ENCODE measurements at places on chromosomes 1 and 21.

DNA sequence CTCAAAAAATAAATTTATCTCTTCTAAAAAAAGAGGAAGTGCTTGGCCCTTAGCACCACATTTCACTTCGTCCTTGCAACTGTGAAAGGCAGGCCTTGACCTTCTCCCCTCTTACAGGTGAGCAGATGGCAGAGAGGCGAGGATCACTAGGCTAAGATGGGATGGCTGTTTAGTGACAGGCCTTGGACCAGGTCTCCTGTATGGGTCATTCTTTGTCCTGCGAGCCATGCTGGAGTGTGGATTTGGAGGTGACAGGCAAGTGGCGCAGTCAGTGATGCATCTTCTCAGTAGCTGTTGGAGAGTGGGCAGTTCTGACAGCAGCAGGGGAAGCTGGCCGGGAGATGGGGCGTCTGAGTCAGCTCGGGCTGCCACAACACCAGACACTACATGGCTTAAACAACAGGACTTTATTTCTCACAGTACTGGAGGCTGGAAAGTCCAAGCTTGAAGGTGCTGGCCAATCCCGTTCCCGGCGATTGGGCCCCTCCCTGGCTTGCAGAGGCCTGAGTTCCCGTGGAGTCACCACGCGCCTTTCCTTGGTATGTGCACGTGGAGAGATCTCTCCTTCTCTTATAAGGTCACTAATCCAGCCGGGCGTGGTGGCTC lies 16.5 kb downstream of the SLC27A3 start:
- no peak for DNase-seq

DNA sequence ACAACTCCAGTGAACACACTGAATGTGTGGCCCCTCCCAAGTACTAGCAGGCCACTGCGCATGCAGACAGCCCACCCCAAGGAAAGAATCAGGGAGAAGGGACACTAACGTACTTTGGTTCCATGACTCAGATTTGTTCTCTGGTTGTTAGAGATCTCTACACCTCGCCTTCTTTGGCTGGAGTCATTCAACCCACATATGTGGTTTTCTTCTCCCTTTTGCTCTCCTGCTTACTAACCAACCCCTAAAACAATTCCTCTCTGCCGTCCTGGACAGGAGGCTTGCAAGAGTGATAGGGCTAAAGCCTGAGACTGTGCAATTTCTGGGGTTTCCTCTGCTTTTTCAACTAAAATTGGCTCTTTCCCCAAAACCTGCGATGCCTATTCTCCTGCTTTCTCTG lies 5.7 kb upstream of the CD48 start:
- no peak for DNase-seq

- peak; percentile 22 for DNase-seq
Observed at GRCh38 chr1:10152709-10153284, 57.6 kb upstream of the KIF1B start.

- DNase-seq, result no peak
Observed at GRCh38 chr1:116506132-116507004, 64.5 kb downstream of the CD58 start.

- no peak for DNase-seq
Observed at GRCh38 chr1:87167848-87168525, 160.7 kb upstream of the LMO4 start.

- DNase-seq, result no peak
Observed at GRCh38 chr1:180153032-180153431, 1.6 kb upstream of the QSOX1 start.

- peak; percentile 65 for DNase-seq
Observed at GRCh38 chr1:228691926-228692325, 43.4 kb upstream of the RHOU start.

DNA sequence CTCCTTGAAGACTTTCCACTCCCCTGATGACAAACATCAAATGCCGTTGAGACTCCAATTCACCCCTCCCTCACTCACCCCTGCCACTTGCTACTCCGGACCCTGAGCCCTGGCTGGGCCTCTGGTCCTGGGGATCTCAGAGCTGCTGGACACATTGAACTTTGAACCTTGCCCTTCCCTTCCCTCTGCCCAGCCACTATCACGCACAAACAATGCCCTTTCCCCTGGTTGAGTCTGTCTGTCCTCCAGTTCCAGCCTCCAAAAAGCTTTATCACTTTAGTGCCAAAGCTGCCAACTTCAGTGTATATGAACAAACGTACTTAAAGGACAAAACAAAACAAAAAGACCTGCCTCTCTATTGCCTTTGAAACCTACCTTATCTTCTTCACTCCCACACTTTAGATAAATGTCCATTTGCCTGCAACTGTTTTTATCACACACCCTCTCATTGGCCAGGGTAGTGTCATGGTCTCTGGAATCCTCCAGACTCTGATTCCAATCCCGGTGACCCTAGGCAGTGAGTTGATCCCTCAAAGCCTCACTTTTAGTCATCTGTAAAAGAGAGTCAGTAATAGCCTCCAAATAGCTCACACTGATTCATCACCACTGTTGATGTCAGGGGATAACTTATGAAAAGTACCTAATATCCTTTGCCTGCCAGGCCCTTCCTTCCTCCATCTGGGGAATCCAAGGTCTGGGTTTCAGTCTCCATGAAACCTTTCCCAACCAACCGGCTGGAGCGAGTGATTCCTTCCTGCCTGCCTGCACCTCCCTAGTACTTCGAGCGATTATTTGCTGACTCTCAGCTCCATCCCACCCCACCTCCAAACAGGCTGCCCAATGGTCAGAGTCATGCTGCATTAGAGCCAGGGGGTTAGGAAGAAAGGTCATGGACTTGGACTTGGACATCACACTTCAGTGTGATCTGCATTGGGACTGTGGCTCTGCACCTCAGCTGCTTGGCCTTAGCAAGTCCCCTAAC lies 15.9 kb upstream of the SPOCD1 start:
- DNase-seq, result no peak

DNA sequence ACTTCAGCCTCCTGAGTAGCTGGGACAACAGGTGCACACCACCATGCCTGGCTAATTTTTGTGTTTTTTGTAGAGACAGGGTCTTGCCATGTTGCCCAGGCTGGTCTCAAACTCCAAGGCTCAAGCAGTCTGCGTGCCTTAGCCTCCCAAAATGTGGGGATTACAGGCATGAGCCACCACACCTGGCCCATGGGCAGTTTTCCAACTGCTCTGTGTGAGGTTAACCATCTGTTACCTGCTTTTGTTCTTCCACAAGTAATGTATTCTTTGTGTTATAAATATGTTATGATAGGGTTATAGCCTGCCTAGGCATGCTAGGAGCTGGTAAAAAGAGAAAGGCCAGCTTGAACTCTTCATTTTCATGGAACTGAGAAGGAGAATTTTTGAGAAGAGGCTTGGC lies 30.7 kb downstream of the TUFT1 start:
- DNase-seq, result no peak

GRCh38 chr1:41482001-41482765 lies 2.3 kb downstream of the EDN2 start:
- no peak for DNase-seq

DNA sequence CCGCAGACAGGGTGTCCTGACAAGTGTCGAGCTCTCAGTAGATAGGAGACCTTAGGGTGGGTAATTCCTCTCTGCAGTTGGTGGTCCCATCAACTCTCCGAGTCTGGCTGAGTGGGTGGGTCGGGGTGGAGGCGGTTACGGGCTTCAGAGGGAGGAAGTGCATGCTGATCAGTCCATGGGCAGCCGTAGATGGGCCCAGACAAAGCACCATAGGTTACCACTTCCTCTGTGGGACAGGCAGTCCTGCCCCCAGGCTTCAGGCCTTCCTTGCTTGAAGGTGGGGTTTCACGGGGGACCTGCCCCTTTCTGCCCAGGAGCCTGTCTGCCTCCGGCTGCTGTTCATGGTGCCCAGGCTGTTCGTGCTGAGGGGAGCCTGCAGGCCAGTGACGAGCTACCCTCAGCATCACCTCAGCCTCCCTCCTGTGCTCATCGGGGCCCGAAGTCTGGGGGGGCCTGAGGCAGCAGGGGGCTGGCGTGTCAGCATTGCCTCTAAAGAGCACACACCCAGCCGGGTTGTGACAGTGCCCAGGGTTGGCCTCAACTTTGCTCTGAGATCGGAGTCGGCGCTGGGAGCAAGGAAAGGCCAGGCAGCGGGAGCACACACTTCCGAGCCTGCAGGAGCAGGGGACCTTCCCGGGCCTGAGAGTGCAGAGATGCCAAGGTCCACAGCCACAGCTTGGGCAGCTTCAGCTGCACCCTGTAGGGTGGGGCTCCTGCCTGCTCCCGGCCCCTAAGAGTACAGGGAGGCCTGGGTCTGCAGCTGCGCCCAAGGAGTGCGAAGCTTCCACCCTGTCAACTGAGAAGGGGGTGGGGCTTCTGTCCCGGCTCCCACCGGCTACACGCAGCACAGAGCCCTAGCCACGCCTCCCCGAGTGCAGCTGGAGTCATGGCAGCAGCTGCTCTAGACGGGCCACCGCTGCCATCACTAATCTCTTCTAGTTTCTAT lies 225.4 kb upstream of the NRIP1 start:
- DNase-seq, result no peak

DNA sequence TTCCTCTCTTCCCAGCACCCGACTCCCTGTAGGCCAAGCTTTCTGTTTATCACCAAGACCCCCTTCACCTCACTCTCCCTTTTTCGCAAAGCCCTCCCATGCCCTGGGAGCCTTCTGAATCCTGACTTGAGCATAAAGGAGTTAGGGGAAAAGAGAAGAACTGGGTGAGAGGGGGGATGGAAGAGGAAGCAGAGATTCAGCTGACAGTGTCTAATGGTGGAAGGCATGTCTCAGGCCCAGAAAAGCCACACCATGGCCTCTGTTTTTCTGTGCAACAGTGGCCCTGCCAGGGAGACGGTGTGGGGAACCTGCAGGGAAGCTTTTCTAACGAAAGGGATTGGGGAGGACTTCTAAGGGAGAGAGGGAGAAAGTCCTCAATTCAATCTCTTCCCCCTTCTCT lies 32.9 kb upstream of the SLC30A1 start:
- no peak for DNase-seq

DNA sequence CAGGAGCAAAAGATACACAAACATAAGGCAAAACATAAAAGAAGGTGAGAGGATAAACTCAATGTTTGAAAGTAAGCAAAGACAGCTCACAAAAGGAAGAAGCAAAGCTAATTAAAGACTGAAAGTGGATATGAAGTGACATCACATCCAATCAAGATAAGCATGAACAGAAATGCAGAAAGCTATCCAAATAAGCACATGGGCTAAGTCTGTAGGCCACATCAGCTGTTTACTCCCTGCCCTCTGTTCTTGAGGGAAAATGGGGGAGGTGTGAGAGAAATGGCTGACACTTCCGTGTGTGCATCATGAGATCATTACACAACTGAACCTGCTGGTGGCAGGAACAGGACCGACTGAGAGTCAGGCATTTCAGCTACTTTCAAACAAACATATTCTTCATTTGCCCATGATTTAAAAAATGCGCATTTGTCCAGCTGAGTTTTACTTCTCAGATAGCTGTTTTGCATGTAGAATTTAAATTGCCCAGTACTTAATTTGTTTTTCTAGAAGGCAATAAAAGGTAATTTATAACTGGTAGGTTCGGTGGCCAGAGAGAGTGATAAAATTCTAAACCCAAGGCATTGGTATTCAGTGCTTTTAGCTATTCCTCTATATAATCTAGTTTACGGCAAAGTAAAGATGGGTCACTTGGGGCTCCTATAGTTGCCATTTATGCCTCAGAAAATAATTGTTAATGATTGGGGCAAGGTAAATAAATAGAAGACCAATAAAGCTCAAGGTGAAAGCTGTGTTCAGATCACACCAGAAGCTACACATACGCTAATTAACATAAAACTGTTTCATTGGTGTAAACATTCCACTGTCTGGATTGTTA lies 27.2 kb upstream of the MAN1A2 start:
- peak; percentile 55 for DNase-seq

GRCh38 chr1:12450090-12450755 lies 167.8 kb downstream of the DHRS3 start:
- DNase-seq, result no peak

- no peak for DNase-seq
Observed at GRCh38 chr1:156658496-156658895, 16.6 kb downstream of the BCAN start.

DNA sequence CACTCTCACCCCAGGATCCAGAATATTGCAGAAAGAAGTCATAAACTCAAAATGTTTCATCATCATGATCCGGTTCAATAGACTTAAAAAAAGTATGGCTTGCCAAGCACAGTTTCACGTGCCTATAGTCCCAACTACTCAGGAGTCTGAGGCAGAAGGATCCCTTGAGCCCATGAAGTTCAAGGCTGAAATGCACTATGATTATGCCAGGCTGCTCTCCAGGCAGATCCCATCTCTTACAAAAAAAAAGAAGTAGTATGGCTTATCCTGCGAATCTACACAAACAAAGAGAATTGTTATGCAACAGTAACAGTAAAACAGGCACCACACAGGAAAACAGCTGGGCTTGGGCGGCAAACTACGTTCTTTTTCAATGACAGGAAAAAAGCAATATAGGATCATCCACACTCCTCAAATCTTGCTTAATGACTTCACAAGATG lies 76.2 kb downstream of the EIF4G3 start:
- no peak for DNase-seq

GRCh38 chr1:151494741-151495281 lies 16.4 kb upstream of the CGN start:
- no peak for DNase-seq

- DNase-seq, result no peak
Observed at GRCh38 chr1:236060286-236060685, 4.6 kb downstream of the NID1 start.

DNA sequence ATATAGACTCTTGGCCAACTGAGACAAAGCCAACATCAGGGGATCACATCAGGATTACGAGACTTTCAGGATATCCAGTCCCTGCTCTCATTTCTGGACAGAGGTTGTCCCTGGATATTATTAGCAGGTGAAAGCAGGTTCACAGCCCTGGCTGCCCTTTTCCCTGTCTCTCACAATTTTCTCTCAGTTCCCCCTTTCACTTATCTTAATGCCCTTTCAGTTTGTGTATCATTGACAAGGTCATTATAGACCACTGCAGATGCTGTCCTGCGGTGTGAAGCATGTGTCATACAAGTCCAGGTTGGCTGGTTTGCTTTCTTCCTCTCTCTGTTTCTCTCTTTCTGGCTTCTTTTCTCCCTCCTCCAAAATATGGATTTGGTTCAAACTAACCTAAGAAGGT lies 2.1 kb upstream of the KLHDC9 start:
- DNase-seq, result no peak

DNA sequence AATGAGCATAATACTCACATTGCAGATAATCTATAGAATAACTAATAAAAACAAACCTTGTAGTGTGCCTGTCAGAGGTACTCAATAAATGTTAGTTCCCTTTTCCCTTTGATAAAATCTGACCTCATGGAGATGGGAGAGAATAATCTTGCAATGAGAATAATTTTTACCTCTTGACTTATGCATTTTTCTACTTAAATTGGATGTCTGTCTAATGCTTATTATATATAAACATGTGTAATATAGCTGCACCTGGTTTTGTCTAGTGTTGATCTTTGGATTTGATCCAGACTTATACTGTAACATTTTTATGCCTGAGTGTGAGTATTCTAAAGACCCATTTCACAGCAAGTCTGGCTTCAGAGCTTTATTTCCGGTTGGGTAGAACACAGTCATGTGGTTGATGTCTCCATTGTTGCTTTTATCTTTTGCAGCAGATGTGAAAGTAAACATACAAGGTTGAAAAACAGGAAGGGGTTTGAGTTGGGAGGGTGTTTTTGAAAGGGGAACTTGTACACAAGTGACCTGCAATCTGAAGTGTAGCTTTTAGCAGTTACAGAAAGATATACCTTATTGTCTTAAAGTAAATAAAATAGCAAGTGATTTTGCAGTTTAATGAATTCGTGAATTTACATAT lies 12.4 kb downstream of the EPB41 start:
- DNase-seq, result peak; percentile 88

- no peak for DNase-seq
Observed at GRCh38 chr1:175536921-175537320, 206.5 kb downstream of the TNR start.
